Activated T-helper 1 cell treated with anti-CD3 and anti-CD28 coated beads, Interleukin-2, amount 50 U/mL, for 16 hours (primary cell): ENCODE measurements at places on chromosomes 2 and 18.

GRCh38 chr18:30862900-30863299, 179.6 kb downstream of the DSC3 start:
- no peak for DNase-seq

DNA sequence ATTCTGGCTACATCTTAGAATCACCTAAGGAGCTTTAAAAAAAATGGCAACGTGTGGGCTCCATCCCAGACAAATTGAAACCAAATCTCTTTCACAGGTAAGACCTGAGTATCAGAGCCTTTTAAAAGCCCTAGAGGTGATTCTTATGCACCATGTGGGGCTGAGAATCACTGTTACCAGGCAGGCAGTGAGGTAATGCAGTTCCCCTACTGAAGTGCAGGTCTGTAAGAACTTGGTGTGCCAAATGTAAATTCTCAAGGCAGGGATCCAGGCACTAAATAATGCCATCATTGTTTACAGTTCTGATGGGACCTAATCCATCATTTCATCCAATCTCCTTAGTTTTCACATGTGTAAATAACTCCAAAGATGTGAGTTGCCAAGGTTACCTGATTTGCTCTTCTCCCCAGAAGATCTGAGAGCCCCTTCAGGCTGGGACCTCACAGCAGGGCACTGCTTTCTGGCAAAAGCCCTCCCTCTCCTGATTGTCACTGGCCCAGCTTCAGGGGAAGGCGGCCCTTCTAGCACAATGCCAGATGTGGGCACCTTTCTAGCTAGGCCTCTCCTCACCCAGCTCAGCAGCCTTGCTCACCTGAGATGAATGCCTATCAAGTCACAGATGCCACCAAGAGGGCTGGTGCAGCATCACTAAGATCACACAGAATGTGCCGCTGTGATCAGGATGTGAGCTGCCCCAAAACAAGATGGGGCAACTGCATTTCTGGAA, 73.6 kb upstream of the RGPD5 start:
- DNase-seq, result no peak

DNA sequence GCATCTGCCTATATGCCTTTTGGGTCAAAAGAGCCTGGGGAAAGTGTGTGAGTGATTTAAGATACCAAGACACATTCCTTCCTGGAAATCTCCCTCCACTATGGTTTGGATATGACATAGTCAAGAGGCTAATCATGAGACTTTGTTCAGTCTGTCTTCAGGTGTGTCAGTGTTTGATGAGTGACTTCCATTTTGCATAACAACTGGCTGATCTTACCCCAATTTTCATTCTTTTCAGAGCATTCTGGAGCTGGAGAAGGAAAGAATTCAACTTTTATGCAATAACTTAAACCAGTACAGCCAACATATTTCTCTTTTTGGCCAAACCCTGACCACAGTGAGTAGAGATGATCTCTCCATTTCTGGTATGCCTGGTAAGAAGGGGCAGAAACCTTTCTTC, 39.4 kb downstream of the SPC25 start:
- DNase-seq, result no peak

- no peak for DNase-seq
Measured at GRCh38 chr2:118371515-118371914, 283.2 kb downstream of the INSIG2 start.
